ENCODE measurements at places on chromosomes 1 and 21. TPM values are rescaled to one million over a fixed set of nuclear protein-coding genes. Genes with fewer than 3 reads are reported as not detected.

SPRR2A gene
- not detected for total RNA-seq

LCE1B gene
- not detected for total RNA-seq

GLIS1 gene
- total RNA-seq = not detected

BCL2L15 gene
- total RNA-seq = 2.9 TPM

AQP10 gene
- not detected for total RNA-seq

GREM2 gene
- not detected for total RNA-seq

CAMK1G gene
- not detected for total RNA-seq

C8B gene
- total RNA-seq = not detected

MFAP2 gene
- not detected for total RNA-seq

TEDDM1 gene
- not detected for total RNA-seq

LBR gene
- total RNA-seq = 168 TPM

TSPAN1 gene
- not detected for total RNA-seq

HMGCS2 gene
- not detected for total RNA-seq

DNA sequence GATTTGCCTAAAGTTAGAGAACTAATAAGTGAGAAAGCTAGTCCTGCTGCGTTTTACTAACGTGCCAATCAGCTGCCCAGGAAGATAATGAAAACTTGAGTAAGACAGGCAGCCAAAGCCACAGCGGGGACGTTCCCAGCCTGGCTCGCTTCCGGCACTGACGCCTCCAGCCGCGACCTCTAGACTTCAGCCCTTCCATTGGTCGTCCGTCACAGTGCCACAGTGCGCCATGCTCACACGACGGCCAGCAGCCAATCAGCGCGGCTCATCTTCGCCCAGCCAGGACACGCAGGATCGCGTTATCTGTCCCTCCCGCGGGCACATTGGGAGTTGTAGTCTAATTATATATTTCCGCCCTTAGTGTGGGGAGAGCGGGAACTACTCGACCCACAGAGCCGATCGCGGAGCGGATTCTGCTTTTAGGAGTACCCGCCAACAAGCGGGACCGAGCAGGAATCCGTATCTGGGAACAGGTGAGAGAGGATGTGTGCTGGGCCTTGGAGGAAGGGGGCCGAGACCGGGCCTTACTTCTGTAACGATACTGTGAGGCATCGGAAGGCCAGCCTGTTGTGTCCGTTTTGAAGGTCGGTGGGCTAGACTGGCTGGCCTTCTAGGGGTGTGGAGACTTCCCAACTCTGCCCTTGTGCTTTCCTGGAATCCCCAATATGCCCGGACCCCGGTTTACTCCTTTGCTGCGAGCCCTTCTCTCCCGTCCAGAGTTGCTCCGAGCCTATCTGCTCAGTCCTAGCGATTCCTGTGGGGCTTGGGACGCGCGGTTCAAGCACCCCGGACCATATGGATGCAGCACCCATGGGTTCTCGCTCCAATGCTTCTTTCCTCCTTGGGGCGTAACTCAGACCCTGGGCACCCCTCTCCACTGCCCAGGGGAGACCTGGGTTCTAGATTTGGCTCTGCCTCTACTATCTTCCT, at the start of gene FDPS:
TSS of gene FDPS (plus strand) at position 374 of the 930 bp plus-strand sequence. CDS start 924 bp downstream, outside the sequence.
- peaks cover 28% of the 10 kb centered on the region for H3K36me3 ChIP-seq
- H3K27me3 ChIP-seq = peaks cover 2% of the 10 kb centered on the region
- peak within 1 kb of the TSS; percentile 99 for H3K27ac ChIP-seq
- peaks cover 26% of the 10 kb centered on the region for H3K4me1 ChIP-seq

DNA sequence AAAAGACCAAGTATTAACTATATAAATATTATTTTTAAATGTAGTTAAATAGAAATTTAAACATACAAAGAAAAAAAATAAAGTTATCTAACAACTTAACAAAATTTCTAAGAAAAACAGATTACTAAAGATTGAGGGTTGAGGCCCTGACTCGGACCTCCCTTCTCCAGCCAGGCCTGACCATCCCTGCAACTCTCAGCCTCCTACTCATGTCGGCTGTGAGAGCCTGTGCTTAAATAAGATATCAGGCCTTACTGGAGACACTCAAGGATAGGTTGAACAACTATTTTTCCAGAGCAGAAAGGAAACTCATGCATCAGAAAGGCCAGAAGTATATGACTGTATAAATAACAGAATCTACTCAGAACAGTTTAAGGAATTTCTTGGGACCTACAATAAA, 33.0 kb upstream of the PSMG1 start:
- no peak overlapping the region for H3K4me3 ChIP-seq
- no peak overlapping the region for H3K27ac ChIP-seq
- H3K27me3 ChIP-seq = no peaks in the 10 kb centered on the region
- DNase-seq = no peak
- peaks cover 28% of the 10 kb centered on the region for H3K36me3 ChIP-seq
- peaks cover 3% of the 10 kb centered on the region for H3K4me1 ChIP-seq

DNA sequence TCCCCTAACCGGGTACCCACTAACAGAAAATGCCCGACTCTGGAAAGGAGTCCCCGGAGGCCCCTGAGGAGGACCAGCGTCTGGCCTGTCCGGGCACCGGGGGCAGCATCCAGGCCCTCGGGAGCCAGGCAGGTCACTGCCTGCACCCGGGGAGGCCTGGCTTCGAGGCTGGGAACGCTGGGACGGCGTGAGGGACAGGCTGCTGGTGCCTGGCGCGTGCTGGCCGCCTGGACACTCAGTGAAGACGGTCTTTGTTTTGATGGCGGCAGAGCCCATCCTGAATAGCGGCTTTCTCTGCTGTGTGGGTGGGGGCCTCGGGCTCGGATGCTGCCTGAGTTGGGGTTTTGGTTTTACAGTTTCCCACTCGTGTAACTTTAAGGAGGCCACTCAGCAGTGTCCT, 37.6 kb downstream of the PRKCZ start:
- H3K4me1 ChIP-seq = peaks cover 2% of the 10 kb centered on the region
- DNase-seq = no peak
- H3K4me3 ChIP-seq = no peak overlapping the region
- H3K27me3 ChIP-seq = no peaks in the 10 kb centered on the region
- H3K27ac ChIP-seq = no peak overlapping the region

- H3K4me3 ChIP-seq = no peak overlapping the region
- no peak for DNase-seq
- H3K36me3 ChIP-seq = no peaks in the 10 kb centered on the region
- no peak overlapping the region for H3K27ac ChIP-seq
- H3K4me1 ChIP-seq = peaks cover 9% of the 10 kb centered on the region
- no peaks in the 10 kb centered on the region for H3K27me3 ChIP-seq
These were observed 711 bp upstream of the TESK2 start for GRCh38 chr1:45491487-45492260.

- no peak for DNase-seq
- H3K27ac ChIP-seq = no peak overlapping the region
- peaks cover 33% of the 10 kb centered on the region for H3K36me3 ChIP-seq
- H3K27me3 ChIP-seq = no peaks in the 10 kb centered on the region
These were observed 15.4 kb downstream of the RABGAP1L start for GRCh38 chr1:174174461-174175329.

GRCh38 chr1:39677645-39678044, 5.7 kb upstream of the NT5C1A start:
- no peak overlapping the region for H3K27ac ChIP-seq
- no peaks in the 10 kb centered on the region for H3K36me3 ChIP-seq
- peaks cover 6% of the 10 kb centered on the region for H3K4me1 ChIP-seq
- no peak overlapping the region for H3K4me3 ChIP-seq

DNA sequence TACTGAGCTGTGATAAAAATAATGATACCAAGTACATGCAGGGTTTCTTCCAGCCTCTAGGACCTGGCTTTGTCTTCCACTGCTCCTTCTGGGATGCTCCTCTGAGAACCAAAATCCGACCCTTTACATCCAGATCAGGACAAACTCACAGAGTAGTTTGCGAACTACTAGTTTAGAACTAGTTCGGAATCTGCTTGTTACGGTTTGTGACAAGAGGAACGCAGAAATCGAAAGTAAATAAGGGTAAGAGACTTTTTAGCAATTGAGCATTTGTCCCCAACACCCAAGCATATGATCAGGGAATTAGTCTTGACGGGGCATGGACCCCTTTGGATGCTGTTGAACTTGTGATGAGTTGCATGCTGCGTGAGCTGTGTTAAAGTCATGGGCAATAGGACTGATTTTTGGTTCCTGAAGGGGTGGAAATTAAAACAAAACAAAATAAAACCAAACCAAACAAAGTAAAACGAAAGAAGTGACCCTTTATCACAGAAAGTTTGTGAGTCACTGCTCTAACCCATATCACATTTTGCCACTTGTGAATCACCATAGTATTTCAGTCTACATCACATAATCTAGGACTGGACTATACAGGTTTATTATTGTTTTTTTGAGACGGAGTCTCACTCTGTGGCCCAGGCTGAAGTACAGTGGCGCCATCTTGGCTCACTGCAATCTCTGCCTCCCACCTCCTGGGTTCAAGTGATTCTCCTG, 35.7 kb upstream of the ERRFI1 start:
- no peak overlapping the region for H3K4me3 ChIP-seq
- H3K27ac ChIP-seq = no peak overlapping the region
- H3K36me3 ChIP-seq = no peaks in the 10 kb centered on the region
- DNase-seq = no peak
- peaks cover 26% of the 10 kb centered on the region for H3K27me3 ChIP-seq

- no peak for DNase-seq
- H3K4me3 ChIP-seq = no peak overlapping the region
- H3K27ac ChIP-seq = no peak overlapping the region
- H3K4me1 ChIP-seq = peaks cover 12% of the 10 kb centered on the region
These were observed 100.1 kb upstream of the GADD45A start for GRCh38 chr1:67584938-67585337.

DNA sequence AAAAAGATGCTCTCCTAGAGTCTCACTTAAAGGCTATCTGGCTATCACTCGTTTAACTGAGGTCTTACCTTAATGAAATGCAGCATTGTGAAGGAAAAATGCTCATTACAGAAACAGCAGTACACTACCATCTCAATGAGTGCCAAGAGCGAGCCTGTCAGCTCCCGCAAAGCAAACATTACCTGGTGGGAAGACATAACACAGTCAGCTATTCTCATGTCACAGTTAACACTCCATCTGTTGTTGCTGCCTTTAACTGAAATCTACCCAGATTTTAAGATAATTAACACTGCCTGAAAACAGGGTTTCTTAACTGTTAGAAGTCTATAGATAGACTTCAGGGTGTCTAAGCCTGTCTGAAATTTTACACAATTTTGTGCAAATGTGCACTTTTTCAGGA, 39.1 kb downstream of the PCSK9 start:
- H3K27ac ChIP-seq = no peak overlapping the region
- no peak for DNase-seq
- H3K4me1 ChIP-seq = peaks cover 3% of the 10 kb centered on the region
- peaks cover 35% of the 10 kb centered on the region for H3K36me3 ChIP-seq
- no peak overlapping the region for H3K4me3 ChIP-seq

DNA sequence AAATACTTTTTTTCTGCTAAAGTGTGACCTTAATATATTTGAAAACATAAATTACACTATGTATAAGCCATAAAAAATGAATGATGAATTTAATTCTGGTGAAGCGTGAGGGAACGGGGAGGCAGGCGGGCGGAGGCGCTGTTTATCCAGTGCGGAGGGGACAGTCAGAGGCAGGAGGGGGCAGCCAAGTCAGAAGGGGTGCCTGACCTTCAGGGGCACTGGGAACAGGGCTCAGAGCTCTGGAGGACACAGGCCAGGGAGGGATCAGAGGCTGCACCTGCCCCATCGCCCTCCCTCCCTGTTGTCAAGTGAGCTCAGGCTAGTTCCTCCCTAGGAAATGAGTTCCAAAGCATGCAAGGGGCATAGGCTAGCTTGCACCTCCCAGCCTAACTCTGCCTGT, 82.0 kb upstream of the CASZ1 start:
- no peak for DNase-seq
- H3K4me1 ChIP-seq = no peaks in the 10 kb centered on the region
- H3K27me3 ChIP-seq = peaks cover 10% of the 10 kb centered on the region
- H3K27ac ChIP-seq = no peak overlapping the region
- no peaks in the 10 kb centered on the region for H3K36me3 ChIP-seq

- peaks cover 10% of the 10 kb centered on the region for H3K4me1 ChIP-seq
- no peaks in the 10 kb centered on the region for H3K36me3 ChIP-seq
- peaks cover 14% of the 10 kb centered on the region for H3K27me3 ChIP-seq
- DNase-seq = peak; percentile 62
- peak overlapping the region; percentile 35 for H3K4me3 ChIP-seq
These were observed 14.9 kb downstream of the AADACL4 start for GRCh38 chr1:12658531-12659453.

- no peaks in the 10 kb centered on the region for H3K4me1 ChIP-seq
- H3K4me3 ChIP-seq = no peak overlapping the region
- H3K27me3 ChIP-seq = peaks cover 33% of the 10 kb centered on the region
These were observed 9.5 kb upstream of the LIN9 start for GRCh38 chr1:226318471-226318870.

GRCh38 chr1:24195136-24195535, 8.0 kb upstream of the IFNLR1 start:
- H3K4me1 ChIP-seq = peaks cover 30% of the 10 kb centered on the region
- H3K4me3 ChIP-seq = no peak overlapping the region
- no peaks in the 10 kb centered on the region for H3K36me3 ChIP-seq

- H3K27ac ChIP-seq = no peak overlapping the region
- no peak for DNase-seq
- peaks cover 12% of the 10 kb centered on the region for H3K27me3 ChIP-seq
- peaks cover 14% of the 10 kb centered on the region for H3K4me1 ChIP-seq
- no peak overlapping the region for H3K4me3 ChIP-seq
These were observed 41.5 kb downstream of the GBP6 start for GRCh38 chr1:89405275-89405929.

DNA sequence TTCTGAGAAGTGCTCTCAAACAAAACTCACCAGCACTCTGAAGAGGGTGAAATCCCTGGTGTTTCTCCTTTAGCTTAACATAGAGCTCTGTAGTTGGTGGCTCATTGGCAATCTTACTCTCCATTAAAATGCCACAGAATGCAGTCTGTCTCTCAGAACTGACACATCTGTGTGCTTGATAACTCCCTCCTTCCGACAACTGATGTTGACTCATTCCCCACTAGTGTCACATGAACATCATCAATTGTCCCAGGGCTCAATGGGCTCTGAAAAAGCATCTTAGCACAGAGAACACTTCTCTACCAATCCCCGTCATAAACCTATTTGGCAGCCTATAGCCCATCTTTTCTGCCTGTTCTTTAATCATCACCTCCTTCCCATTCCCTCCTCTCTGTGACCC, 133.2 kb upstream of the ZC3H11B start:
- H3K36me3 ChIP-seq = no peaks in the 10 kb centered on the region
- no peak overlapping the region for H3K27ac ChIP-seq
- no peak overlapping the region for H3K4me3 ChIP-seq
- no peak for DNase-seq
- peaks cover 2% of the 10 kb centered on the region for H3K27me3 ChIP-seq
